Activated CD8-positive, alpha-beta memory T cell treated with anti-CD3 and anti-CD28 coated beads, Interleukin-2, amount 10 ng/mL, durations not matched to agents 7 days and 5 days (primary cell): ENCODE measurements at places on chromosomes 3 and 15. TPM values are rescaled to one million over a fixed set of nuclear protein-coding genes. Genes with fewer than 3 reads are reported as not detected.
A peak's percentile ranks its signal among the peaks of the same experiment; 100 is the strongest.

DNA sequence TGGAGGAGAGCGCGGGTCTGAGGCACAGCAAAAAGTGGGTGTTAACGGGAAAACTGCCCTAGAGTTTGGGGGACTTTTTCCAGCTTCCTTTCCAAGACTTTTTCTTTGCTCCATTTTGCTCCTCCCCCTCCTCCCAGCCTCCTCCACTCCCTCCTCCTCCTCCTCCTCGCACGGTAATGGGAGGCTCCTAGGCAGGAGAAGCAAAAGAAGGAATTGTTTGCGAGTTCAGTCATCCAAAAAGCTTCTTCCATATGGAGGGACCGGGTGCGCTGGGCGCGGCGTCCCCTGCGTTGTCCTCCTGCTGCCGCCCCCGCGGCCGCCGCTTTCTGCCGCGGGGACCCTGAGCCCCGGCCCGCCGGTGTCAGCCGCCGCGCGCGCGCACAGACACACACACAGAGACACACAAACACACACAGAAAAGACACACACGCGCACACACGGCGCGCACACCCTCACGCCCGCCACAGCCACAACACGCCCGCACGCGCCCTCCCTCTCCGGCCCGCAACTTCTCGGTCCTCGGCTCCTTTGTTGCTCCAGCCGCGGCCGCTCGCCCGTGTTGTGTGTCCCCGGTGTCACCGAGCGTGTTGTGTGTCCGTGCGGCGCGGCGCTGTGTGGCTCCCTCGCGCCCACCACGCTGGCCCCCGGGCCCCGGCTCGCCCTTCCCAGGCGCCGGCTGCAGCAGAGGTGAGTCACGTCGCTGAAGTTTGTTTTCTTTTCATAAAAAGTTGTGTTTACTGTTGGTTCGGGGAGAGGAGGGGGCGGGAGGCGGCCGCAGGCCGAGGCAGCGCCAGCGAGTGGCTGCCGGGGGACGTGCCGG is at the start of gene BOC:
TSS of gene BOC (plus strand) at position 228 of the 820 bp plus-strand sequence. CDS start 38,246 bp downstream, outside the sequence.
- DNase-seq = no peak

- DNase-seq = no peak
These were observed 109.1 kb upstream of the DLG1 start for GRCh38 chr3:197407526-197407925.

GRCh38 chr3:176906046-176906905 is 291.0 kb downstream of the TBL1XR1 start:
- DNase-seq = no peak

The PRR20G gene
- not detected for total RNA-seq

The PROK2 gene
- 3.1 TPM for total RNA-seq

The NR2E3 gene
- total RNA-seq = not detected

The RTP1 gene
- not detected for total RNA-seq

The PHLDB2 gene
- 4.4 TPM for total RNA-seq

- DNase-seq = no peak
These were observed 2.9 kb upstream of the GRM2 start for GRCh38 chr3:51703761-51704510.

The ROBO2 gene
- total RNA-seq = not detected

DNA sequence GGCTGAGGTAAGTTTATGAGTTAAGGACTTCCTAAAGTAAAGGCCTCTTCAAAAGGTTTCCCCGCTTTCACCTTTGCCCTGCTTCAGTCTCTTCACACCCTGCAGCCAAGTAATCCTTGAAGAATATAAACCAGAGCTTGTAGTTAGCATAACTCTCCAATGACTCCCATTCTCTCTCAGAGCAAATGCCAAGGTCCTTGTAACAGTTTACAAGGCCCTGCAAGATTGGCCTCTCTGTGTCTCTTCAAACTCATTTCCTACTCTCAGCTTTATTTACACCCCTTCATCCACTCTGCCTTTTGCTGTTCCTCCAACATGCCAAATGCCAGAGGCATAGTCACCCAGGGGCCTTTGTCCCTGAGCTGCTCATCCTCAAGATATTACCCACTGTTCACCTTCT is 60.5 kb upstream of the MME start:
- no peak for DNase-seq

DNA sequence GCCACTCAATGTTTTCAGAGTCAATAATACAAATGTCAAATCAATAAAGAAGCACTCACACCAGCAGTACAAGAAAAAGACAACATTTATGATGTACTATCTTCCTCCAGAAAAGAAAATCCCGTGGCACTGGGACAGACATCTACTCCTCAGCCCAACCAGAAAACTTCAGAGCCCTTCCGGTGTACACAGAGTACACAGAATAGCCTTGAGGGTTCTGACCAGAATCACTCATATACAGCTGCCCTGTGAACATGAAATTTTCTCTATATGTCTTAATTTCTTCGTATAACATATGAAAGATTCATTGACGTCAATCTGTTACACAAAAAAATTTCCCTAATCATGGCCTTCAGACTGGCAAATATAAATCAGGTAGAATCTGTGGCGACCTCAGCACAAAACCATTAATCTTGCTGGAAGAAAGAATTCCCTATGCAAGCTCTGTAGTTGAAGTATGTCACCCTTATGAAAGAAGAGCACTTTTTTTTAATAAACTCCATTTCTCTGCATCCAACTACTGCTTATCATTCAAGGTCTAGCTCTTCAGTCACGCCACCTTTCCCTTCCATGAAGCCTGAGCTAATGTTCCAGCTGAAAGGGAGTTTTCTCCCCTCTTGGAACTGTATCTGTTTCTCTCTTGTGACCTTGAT is 53.8 kb upstream of the PLAAT1 start:
- DNase-seq = no peak

DNA sequence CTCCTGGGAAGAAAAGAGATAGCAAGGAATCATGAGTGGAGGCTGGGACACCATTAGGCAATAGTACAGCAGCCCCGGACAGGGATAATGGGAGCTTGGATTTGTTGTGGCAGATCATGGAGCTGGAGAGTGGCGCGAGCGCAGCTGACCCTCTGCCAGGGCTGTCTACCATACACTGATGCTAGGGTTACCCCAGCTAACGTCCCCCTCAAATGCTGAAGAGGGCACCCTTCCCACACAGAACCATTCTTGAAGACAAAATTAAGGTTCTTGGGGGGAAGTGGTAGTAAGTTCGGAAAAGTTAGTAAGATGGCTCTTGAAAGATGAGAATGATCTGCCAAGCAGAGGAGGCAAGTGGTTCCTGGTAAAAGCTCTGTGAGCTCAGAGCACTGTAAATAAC is 61.1 kb downstream of the ST3GAL6 start:
- DNase-seq = no peak

The CHDH gene
- 0.53 TPM for total RNA-seq

- no peak for DNase-seq
These were observed 4.2 kb downstream of the VPS39 start for GRCh38 chr15:42203891-42204290.

The ZPLD1 gene
- not detected for total RNA-seq

GRCh38 chr3:58572634-58573230 is 4.5 kb downstream of the FAM107A start:
- no peak for DNase-seq

GRCh38 chr3:173253471-173253870 is 112.4 kb upstream of the SPATA16 start:
- DNase-seq = no peak

- peak; percentile 82 for DNase-seq
These were observed 37.0 kb downstream of the CDC25A start for GRCh38 chr3:48151058-48151806.

The DUOX1 gene
- 0.07 TPM for total RNA-seq

DNA sequence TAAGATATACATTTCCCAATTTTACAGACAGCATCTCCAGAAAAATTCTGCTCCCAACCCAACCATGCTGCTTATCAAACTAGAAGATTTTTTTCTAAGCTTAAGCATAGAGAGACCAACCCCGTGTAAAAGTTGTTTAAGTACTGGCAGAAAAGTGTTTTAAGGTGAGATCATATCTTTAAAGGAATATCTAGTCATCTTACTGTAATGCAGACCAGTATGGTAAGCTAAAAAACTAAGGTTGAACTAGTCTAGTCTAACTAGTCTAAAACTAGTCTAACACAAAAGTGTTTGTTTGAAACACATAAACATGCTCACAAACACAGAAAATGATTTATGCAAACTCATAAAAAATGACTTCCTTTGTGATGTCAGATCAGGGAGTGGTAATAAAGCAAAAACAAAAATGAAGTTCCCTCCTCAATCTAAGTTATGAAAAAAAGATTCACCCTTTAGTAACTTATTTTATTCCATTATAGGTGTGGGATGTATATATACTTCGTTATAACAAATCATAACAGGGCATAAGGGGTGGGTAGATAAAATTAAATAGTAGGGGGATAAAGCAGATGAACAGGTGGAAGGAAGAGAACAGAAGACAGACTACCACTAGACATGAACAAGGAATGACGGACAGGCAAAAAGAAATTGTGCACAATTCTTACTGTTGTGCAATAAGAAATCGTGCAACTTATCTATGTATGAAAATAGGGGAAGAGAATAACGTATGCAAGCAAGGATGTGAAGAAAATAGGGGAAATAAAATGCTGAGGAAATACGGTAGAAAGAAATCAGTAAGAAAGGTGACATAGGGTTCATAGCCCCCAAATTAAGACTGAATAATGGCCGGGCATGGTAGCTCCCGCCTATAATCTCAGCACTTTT is 10.0 kb downstream of the MYO5A start:
- DNase-seq = no peak

GRCh38 chr3:10299175-10299574 is 6.4 kb upstream of the GHRL start:
- no peak for DNase-seq

GRCh38 chr3:191239407-191240031 is 40.5 kb downstream of the OSTN start:
- no peak for DNase-seq

The CRYGS gene
- 3.8 TPM for total RNA-seq

The GOLGA8R gene
- total RNA-seq = 13.0 TPM

GRCh38 chr15:59052915-59053407 is 52.0 kb upstream of the CCNB2 start:
- no peak for DNase-seq

DNA sequence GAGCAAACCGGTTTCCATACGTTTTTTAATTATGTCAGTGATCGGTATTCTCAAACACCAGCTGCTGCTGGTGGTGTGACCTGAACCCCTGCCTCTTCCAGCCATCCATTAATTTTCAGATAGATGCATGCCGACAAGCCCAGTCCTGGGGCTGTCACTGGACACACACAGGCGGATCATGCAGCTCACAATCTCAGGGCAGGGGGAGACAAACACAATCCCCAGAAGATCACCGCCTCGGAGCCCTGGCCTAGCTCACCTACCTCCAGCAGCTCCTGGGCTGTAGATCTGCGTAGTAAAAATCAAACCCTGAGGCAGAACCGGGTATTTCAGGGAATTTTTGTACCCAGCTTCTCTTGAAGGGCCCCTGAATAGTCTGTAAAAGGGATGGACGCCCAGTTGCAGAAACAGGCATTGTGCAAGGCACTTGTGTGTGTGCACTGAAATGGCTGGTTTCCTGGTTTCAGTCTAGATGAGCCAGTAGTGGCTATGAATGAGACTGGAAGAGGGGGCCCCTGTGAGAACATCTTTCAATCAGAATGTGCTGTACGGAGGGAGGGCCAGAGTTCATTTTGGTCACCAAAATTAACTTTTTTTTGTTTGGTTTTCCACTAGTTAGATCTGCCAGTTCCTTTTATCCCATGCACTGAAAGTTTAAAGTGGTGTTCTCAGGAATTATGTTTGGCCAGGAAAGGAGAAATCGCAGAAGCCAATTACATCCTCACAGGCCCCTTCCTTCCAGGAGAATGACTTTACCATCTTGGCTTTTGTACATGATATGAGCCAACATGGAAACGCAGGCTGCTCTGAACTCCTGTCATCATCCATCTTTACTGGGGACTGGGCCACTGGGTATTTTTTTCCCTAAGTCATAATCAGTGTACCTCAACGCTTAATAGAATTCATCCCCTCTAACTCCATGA is 55.0 kb upstream of the RPL32 start:
- no peak for DNase-seq

GRCh38 chr3:149282836-149283235 is 50.6 kb downstream of the TM4SF18 start:
- DNase-seq = no peak

GRCh38 chr15:48751595-48751994 is 59.3 kb downstream of the CEP152 start:
- no peak for DNase-seq

GRCh38 chr15:25058080-25058785 is 103.4 kb downstream of the SNRPN start:
- peak; percentile 18 for DNase-seq

The SLC22A13 gene
- 1.1 TPM for total RNA-seq

The GOLGA6L7 gene
- total RNA-seq = not detected

The ANKRD63 gene
- total RNA-seq = not detected

The SCN11A gene
- total RNA-seq = 0.05 TPM

DNA sequence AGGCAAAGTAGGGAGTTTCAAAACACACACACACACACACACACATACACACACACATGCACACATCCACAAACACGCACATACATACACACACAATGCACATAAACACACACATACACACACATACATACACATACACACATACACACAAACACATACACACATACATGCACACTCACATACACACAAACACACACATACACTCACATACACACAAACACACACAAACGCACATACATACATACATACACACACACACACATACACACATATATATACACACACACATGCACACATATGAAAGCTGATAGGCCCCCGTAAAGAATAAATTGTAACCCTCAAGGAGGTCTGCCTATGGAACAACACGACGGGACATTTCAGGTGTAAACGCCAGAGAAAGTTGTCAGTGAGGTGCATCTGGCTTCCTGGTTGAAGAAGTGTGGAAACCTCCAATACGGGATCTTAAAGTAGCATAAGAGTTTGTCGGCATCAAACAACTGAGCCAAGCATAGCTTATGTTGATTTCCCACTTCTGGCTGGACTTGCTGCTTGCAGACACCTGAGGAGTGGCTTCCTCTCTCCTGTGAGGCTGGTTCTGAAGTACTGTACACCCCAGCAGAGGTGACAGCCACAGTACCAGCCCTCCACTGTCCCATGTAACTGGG is 5.8 kb downstream of the RFTN1 start:
- no peak for DNase-seq

- DNase-seq = no peak
These were observed 74.7 kb downstream of the SPATA16 start for GRCh38 chr3:173066044-173067004.

DNA sequence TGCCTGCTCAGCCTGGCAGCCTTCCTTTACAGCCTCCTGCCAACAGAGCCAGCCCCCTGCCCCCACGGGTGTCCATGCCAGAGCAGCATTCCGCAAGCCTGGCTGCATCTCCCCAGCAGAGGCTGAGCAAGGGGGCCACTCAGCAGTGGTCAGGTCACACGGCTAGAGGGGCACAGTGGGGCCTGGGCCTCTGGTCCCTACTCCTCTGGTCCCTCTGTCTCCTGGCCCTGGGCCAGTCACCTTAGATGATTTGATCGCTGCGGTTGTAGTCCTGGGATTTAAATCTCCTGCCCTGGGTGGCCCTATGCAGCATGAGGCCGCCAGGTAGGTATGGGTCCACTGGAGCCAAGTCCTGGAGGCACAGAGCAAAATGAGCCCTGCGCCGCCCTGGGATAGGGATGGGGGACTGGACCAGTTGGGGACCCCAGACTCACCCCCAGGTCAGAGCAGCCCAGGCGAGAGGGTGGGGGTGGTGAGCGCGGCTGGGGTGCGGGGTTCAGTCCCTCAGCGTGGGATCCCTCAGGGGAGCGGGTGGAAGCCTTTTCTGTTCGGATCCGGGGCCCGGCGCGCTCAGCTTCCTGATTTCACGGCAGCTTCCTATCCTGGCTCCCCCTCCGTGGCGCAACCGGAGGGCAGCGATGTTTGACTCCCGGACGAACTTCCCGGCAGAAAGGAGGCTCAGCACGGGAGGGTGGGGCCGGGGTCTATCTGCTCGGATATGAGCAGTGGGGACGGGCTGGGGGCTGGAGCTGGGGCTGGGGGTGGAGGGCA is at the start of gene ZBTB47:
TSS of gene ZBTB47 (plus strand) at position 138 of the 771 bp plus-strand sequence. CDS start 4,659 bp downstream, outside the sequence.
- DNase-seq = peak; percentile 40

- no peak for DNase-seq
These were observed 754 bp downstream of the B3GNT5 start for GRCh38 chr3:183253528-183254486.
